ENCODE measurements at places on chromosomes 5 and 9.

DNA sequence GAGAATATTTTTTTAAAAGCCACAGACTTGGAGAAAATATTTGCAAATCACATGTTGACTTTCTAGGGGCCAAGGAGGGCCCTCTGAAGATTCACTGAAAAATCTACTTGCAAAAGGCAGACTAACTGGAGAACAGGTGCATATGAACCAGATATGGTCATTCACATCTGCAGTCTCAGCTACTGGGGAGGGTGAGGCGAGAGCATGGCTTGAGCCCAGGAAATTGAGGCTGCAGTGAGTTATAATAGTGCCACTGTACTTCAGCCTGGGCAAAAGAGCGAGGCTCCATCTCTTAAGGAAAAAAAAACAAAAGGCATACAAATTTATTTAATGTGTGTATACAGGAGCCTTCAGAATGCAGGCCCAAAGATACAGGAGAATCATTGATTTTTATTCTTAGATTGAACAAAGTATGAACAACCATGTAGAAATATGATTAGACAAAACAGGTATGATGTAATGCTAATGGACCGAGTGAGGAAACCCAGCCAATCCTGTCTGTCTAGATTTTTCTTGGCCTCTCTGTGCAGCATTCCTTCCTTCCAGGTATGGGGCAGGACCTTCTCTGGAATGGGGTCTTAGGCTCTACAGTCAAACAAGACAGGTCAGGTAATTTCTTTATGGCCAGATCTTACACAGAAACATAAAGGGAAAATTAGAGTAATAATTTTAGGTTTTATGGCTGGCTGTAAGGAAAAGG, 15.3 kb upstream of the SLC27A6 start:
- no peak for DNase-seq

GRCh38 chr5:109406719-109407118, 3.1 kb downstream of the PJA2 start:
- DNase-seq, result no peak

DNA sequence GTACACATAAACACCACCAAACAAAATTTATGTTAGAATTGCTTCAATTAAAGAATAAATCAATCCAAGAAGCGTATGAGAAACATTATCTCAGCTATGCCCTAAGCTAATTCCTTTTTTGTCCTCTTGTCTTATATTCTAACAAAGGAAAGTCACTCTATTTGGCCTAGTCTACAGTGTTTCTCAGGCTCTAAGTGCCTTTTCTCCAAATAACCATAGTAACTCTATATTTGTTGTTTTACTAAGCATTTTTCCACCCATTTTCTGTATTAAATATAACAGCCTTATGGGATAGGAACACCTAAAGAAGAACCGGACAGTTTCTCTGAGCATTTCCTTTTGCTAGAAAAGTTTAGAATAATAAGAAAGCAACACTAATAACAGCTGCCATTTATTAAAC, 120.1 kb upstream of the MTAP start:
- DNase-seq, result no peak

DNA sequence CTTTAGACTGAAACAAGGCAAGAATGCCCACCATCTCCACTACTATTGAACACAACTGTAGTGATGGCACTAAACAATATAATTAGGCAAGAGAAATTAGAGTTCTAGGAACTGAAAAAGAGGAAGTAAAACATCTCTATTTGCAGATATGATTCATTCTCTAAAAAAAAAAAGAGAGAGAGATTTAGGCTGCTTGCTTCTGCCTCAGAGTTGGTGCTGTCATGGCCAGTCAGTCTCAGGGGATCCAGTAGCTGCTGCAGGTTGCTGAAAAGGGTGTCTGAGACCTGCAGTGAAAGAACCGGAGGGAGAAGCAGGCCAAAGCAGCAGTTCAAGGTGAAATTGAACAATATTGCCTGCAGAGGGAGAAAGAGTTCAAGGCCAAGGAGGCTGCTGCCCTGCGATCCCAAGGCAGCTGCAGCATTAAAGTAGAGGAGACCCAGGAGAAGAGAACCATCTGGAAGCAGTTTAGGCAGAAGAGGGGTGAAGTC, 72.5 kb downstream of the AP3B1 start:
- DNase-seq, result no peak

DNA sequence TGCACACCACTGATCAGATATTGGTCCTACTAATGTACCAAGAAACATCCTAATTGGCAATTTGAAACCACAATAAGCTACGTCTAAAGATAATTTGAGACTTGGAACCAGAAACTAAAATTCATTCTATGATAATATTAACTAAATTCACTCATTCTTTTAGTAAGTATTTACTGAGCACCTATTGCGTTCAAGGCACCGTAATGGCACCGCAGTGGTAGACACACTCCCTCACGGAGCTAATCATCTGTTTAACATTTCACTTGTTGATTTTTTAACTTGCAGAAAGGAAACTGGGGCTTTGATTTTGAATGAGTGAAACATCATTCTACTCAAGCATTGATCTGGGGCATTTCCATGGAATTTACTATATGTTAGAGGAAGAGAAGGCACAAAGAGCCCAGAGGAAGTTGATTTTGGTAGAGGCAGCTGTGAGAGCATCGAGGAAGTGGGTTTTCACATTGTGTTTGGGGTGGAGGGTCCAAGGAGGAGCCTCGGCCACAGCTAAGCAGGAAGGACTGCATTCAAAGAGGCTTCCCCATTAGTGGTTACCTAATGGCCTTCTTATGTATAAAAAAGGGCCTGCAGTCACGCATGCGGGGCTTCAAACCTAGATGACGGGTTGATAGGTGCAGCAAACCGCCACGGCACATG, 7.1 kb downstream of the RAPGEF1 start:
- DNase-seq, result no peak

- DNase-seq, result no peak
Observed at GRCh38 chr9:37300620-37301019, 121.9 kb upstream of the GRHPR start.

- peak; percentile 64 for DNase-seq
Observed at GRCh38 chr9:126849591-126850225, 10.7 kb upstream of the ZBTB34 start.

DNA sequence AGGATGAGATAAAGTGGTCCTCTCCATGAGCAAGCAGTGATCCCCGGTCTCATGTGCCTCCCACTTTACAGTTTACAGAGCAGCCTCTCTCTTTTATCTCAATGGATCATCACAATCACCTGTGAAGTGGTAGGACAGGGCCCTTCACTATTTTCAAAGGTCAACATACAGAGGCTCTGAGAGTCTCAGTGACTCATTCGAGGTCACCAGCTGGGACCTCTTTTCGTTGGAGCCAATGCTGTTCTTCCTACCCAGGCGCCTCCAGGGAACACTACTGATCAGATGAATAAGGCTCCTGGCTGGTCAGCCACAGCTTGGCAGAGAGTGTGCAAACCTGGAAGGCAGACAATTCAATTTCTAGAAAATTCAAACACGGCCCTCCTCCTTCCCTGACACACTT, 16.6 kb downstream of the GGTA1 start:
- DNase-seq, result no peak

- DNase-seq, result no peak
Observed at GRCh38 chr9:36268007-36268427, 9.8 kb upstream of the GNE start.

GRCh38 chr5:6483880-6484382, 35.3 kb downstream of the UBE2QL1 start:
- DNase-seq, result no peak

GRCh38 chr9:114230068-114230467, 74.7 kb downstream of the COL27A1 start:
- no peak for DNase-seq

All from kidney (tissue), 22 donors.